Temporal lobe (tissue), 4 donors: ENCODE measurements at places on chromosomes 5 and 9. TPM values are rescaled to one million over a fixed set of nuclear protein-coding genes. Genes with fewer than 3 reads are reported as not detected.

SVEP1 gene
- 6.1 TPM for total RNA-seq

TSSK1B gene
- not detected for total RNA-seq

FGF18 gene
- total RNA-seq, result under 0.01 TPM

FOXD4 gene
- 0.74 TPM for total RNA-seq

OTP gene
- total RNA-seq, result not detected

CNTLN gene
- 13.5 TPM for total RNA-seq
